ENCODE measurements at places on chromosomes 6 and 20. TPM values are rescaled to one million over a fixed set of nuclear protein-coding genes. Genes with fewer than 3 reads are reported as not detected.
A peak's percentile ranks its signal among the peaks of the same experiment; 100 is the strongest.

ARG1 gene
- total RNA-seq, result not detected

NHLRC1 gene
- total RNA-seq, result 0.65 TPM

GRCh38 chr6:150759483-150759882 lies 106.0 kb upstream of the MTHFD1L start:
- DNase-seq, result no peak

DNA sequence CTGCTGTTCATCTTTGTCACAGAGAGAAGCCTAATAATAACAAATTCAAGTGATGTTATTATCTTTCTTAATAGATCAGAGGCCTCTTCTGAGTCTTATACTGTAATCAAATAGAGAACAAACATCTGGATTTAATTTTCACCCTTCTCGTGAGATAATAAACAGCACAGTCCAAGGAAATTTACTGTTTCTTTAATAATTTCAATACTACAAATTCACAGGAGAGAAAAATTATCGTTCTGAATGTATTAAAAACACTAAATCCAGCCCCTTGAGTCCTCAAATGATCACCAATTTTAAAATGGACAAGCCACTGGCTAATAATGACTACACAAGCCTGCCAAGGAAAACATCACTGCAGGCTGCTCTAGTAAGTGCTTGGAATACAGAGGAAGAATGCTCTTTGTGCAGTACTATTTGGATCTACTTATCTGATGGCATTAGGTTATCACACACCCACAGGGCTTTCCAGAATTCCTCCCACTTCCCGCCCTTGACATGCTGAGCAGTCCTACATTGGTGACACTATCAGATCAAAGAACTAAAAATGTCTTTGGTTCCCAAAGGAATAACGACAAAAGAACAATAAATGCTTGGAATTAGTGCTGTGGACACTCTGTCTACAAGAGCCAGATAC lies 38.1 kb downstream of the SYNE1 start:
- DNase-seq, result no peak

DNA sequence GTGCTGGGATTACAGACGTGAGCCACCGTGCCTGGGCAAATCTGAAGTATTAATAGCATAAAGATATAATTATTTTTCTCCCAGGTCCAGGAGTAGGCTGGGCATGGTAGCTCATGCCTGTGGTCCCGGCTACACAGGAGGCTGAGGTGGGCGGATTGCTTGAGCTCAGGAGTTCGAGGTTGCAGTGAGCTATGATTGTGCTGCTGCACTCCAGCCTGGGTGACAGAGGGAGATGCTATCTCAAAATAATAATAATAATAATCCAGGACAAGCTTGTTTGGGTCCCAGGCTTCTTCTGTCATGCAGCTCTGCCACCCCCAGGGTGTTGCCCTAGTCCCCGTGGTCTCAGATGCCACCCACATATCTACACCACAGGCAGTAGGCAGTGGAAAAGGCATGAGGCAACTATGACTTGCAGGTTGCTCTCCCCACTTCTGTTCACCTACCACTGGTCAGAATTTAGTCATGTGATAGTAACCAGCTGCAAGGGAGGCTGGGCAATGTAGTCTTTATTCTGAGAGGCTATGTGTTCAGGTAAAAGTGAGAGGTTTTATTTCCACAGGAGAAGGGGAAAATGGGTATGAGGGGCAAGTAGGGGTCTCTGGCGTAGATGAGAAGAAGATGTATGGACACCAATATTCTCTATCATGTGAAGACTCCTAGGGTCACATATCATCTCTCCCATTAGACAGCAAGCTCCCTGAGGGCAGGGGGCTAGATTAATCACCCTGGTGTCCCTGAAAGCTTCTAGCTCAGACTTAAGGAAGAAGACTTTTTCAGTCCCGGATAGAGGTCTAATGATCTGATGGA lies 25.7 kb downstream of the TCF15 start:
- DNase-seq, result peak; percentile 42

DNA sequence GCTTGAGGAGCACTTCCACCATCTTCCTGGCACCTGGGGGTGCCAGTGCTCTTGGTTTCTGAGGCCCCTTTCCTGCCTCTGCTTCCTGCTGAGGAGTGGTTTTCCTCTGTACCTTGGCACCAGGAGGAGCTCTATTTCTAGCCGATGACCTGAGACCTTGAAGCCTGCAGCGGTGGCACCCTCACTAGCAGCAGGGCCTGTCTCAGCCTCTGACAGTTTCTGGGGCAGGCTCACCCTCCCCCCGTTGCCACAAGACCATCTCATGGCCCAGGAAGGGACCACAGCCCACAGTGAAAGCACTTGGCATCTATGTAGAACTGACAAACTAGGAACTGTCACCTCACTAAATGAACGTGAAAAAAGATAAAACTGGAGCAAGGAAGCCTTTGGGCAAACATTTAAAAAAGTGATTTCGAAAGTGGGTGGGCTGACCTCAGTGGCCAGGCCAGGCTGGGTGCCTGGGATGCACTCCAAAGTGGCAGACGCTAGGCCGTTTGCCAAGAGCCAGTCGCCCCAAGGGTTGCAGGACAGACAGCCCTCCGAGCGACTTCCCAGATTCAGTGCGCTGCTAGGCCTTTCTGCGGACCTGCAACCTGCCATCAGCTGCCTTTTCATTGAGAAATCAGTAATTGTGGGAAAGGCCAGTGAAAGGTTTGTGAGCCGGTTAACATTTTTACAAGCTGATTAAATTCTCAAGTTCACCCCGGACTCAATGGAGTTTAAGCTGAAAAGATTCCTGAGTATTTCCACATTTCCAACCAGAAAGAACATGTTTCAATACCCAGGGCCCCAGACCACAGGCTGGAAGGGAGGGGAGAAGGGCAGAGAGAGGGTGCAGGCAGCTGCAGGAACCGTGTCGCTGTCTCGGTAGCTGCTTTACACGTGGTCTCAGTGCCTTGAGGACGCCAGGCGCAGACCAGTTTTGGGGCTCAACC lies 303.7 kb downstream of the ESR1 start:
- DNase-seq, result no peak

- DNase-seq, result no peak
These were observed 124.1 kb upstream of the RPS6KA2 start for GRCh38 chr6:166751051-166751595.

- DNase-seq, result no peak
These were observed 32.0 kb downstream of the KCNQ2 start for GRCh38 chr20:63440366-63440955.

DNA sequence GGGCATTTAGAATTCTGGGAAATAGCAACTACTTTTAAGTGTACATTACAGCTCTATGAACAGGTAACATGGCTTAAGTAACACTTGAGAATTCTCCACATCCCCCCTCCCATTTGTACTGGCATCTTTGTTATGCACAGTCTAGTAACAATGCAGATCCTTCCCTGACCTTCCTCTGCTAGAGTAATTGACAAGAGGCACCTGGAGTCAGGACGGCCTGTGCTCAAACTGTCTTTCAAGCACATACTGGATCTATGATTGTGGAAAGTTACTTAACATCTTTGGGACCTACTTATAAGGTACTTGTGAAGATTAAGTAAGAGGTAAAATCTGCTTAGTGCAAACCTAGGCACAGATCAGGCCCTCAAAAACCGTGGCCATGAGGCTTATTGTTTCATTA lies 21.9 kb upstream of the GSTA3 start:
- DNase-seq, result no peak
